Subcutaneous preadipocyte (primary cell): ENCODE measurements at places on chromosomes 6 and 20. TPM values are rescaled to one million over a fixed set of nuclear protein-coding genes. Genes with fewer than 3 reads are reported as not detected.

Gene TEAD3
- total RNA-seq = 9.2 and 12.1 TPM in 2 replicates

Gene ASIP
- total RNA-seq = not detected in 2 replicates

Gene PBOV1
- not detected in 2 replicates for total RNA-seq

Gene C20orf141
- 0.37 TPM in 1 of 2 replicates, not detected in the other for total RNA-seq

Gene MYB
- total RNA-seq = under 0.01 TPM in 2 replicates

Gene SLC13A3
- total RNA-seq = 2.5 and 4.4 TPM in 2 replicates

Gene TRIM31
- total RNA-seq = not detected in 2 replicates

Gene FNDC11
- total RNA-seq = 0.20 and 0.37 TPM in 2 replicates

Gene MC3R
- total RNA-seq = not detected in 2 replicates
